Type B pancreatic cell (in vitro differentiated cells): ENCODE measurements at places on chromosomes 4 and X. TPM values are rescaled to one million over a fixed set of nuclear protein-coding genes. Genes with fewer than 3 reads are reported as not detected.
A peak's percentile ranks its signal among the peaks of the same experiment; 100 is the strongest.

GRCh38 chrX:65300104-65300809 is 234.3 kb downstream of the LAS1L start:
- no peak overlapping the region for H3K27ac ChIP-seq
- no peaks in the 10 kb centered on the region for H3K36me3 ChIP-seq
- no peaks in the 10 kb centered on the region for H3K4me1 ChIP-seq
- no peaks in the 10 kb centered on the region for H3K27me3 ChIP-seq
- no peak for DNase-seq

UGT2B11 gene
- 0.56 and 1.2 TPM in 2 replicates for total RNA-seq

- no peak for DNase-seq
- H3K36me3 ChIP-seq, result no peaks in the 10 kb centered on the region
- H3K27me3 ChIP-seq, result no peaks in the 10 kb centered on the region
- no peaks in the 10 kb centered on the region for H3K4me1 ChIP-seq
Observed at GRCh38 chrX:8233091-8233490, 62.0 kb upstream of the VCX2 start.

PSAPL1 gene
- 1.2 and 1.3 TPM in 2 replicates for total RNA-seq

SPATA18 gene
- total RNA-seq, result 17.0 and 40.4 TPM in 2 replicates

DNA sequence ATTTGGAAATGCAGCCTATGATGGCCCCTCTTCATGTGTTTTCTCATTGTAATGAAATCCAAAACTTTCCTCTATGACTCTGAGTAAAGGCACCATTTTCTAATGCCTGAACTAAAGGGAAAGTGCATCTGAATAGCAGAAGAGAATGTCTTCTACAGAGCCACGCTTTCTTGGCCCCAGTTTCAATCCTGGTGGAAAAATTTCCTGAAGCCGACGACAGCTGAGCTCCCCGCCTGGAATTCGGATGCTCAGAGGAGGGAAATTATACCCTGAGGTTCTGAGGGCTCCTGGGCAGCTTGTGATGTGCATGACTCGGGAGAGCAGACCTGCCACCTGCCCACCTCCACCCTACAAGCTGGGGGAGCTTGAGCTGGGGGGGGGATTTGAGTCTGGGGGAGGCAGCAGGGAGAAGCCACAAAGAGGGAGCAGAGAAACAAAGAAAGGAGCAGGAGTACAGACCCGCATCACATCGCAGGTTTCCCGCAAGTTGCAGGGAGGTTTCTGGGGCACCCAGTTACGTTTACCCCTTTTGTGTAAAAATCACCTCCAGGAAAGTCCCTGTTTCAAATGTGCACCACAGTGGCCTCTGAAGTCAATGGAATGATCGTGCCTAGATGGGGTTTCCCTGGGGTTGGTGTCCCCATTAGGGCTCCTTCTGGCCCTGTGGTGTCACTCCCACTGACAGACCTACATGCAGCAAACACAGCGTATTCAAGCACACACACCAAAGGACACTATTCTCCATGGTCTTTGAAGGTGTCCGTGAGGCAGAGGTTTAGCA is 145.6 kb upstream of the RBPJ start:
- H3K4me1 ChIP-seq, result peaks cover 7% of the 10 kb centered on the region
- peaks cover 3% of the 10 kb centered on the region for H3K27me3 ChIP-seq
- no peak for DNase-seq
- H3K36me3 ChIP-seq, result no peaks in the 10 kb centered on the region
- H3K4me3 ChIP-seq, result no peak overlapping the region
- H3K27ac ChIP-seq, result no peak overlapping the region

GRCh38 chr4:10013722-10014121 is 7.6 kb downstream of the SLC2A9 start:
- H3K4me3 ChIP-seq, result no peak overlapping the region
- H3K4me1 ChIP-seq, result peaks cover 11% of the 10 kb centered on the region
- peaks cover 30% of the 10 kb centered on the region for H3K27me3 ChIP-seq
- no peaks in the 10 kb centered on the region for H3K36me3 ChIP-seq

DNA sequence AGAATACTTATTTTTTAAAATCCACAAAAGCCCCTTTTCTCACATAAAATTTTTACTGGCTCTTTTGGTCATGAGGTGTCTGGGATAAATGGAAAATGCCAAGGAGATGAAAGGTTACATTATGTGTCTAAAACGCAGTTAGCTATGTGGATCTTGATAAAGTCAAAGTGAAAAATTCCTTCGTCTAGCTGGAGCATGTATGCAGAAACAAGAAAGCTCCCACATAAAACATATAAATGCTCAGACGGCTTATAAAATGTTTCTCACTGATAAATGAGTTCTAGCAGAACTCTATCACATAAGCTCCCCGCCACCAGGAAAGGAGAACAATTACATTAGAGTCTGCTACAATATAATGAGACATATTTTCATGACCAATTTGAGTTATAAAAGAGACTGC is 83.8 kb downstream of the TBC1D9 start:
- DNase-seq, result no peak
- H3K27me3 ChIP-seq, result no peaks in the 10 kb centered on the region
- H3K36me3 ChIP-seq, result peaks cover 29% of the 10 kb centered on the region
- H3K4me3 ChIP-seq, result no peak overlapping the region
- no peak overlapping the region for H3K27ac ChIP-seq

GRCh38 chrX:24842486-24842885 is 148.8 kb downstream of the POLA1 start:
- H3K27ac ChIP-seq, result no peak overlapping the region
- H3K4me3 ChIP-seq, result no peak overlapping the region
- DNase-seq, result no peak
- peaks cover 9% of the 10 kb centered on the region for H3K36me3 ChIP-seq
- H3K27me3 ChIP-seq, result no peaks in the 10 kb centered on the region

- no peak overlapping the region for H3K27ac ChIP-seq
- H3K27me3 ChIP-seq, result no peaks in the 10 kb centered on the region
- H3K4me1 ChIP-seq, result peaks cover 27% of the 10 kb centered on the region
- H3K36me3 ChIP-seq, result peaks cover 22% of the 10 kb centered on the region
Observed at GRCh38 chr4:99029852-99030251, 34.3 kb downstream of the METAP1 start.

DNA sequence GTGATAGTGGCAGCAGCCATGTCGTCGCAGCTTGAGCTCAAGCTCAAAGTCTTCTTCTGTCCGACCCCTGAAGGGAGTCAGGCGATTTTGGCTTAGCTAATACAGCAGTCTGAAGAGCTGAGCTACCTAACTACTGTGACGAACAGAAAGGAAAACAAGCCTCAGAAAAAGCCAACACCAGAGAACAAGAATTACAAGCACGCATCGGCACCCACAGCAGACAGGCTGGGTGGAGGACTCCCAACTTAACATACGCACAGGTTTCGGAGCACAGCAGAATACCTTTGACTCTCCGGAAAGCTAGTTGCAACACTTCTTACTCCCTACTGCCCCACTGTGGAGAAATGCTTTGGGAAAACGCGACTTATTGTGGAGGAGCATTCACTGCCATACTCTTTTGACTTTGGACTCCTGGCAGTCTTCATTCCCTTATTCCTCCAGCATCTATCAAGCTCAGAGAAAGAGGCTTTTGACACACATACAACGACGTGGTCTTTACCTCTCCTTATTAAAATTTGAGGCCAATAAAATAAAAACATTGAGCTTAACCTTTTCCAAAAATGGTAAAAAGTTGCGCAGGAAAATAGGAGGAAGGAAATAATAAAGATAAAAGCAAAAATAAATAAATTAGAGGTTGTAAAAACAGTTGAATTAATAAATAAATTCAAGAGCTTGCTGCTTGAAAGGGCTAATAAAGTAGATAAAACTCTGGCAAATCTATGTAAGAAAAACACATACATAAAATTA is 41.3 kb upstream of the GPC3 start:
- peaks cover 9% of the 10 kb centered on the region for H3K4me1 ChIP-seq
- no peak for DNase-seq
- peak overlapping the region; percentile 79 for H3K4me3 ChIP-seq
- peaks cover 3% of the 10 kb centered on the region for H3K27me3 ChIP-seq
- H3K27ac ChIP-seq, result peak overlapping the region; percentile 80
- H3K36me3 ChIP-seq, result no peaks in the 10 kb centered on the region

GRCh38 chr4:112492321-112492720 is 23.7 kb downstream of the NEUROG2 start:
- H3K4me1 ChIP-seq, result no peaks in the 10 kb centered on the region
- no peak overlapping the region for H3K27ac ChIP-seq
- H3K4me3 ChIP-seq, result no peak overlapping the region
- H3K36me3 ChIP-seq, result no peaks in the 10 kb centered on the region
- H3K27me3 ChIP-seq, result peaks cover 11% of the 10 kb centered on the region
- no peak for DNase-seq

RHOXF2B gene
- not detected in 2 replicates for total RNA-seq

- H3K36me3 ChIP-seq, result no peaks in the 10 kb centered on the region
- H3K27me3 ChIP-seq, result peaks cover 3% of the 10 kb centered on the region
- H3K4me3 ChIP-seq, result no peak overlapping the region
- no peak for DNase-seq
- peaks cover 14% of the 10 kb centered on the region for H3K4me1 ChIP-seq
Observed at GRCh38 chr4:86564795-86565194, 29.3 kb upstream of the PTPN13 start.

DNA sequence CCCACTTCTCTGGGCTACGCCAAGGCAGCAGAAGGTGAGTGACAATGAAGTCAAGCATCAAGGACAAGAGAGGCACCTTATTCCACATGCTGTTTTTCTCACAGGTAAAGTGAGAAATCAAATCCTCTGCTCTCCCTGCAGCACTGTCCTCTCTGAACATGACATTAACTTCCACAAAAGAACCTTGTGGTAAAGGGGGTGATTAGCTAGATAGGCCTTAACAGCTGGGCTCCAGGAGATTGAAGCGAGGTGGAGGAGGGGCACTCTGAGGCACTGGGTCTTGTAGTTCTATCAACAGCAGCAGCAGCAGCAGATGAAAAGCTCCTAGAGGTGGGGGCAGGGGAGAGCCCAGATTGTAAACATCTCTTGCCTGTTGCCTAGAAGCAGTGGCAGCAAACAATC is 96.8 kb upstream of the CXXC4 start:
- H3K27ac ChIP-seq, result peak overlapping the region; percentile 65
- H3K4me1 ChIP-seq, result peaks cover 20% of the 10 kb centered on the region
- no peak for DNase-seq
- no peaks in the 10 kb centered on the region for H3K27me3 ChIP-seq
- no peaks in the 10 kb centered on the region for H3K36me3 ChIP-seq
- peak overlapping the region; percentile 58 for H3K4me3 ChIP-seq

- no peak for DNase-seq
- peaks cover 8% of the 10 kb centered on the region for H3K4me1 ChIP-seq
- no peak overlapping the region for H3K27ac ChIP-seq
- H3K36me3 ChIP-seq, result no peaks in the 10 kb centered on the region
Observed at GRCh38 chrX:10600479-10600878, 19.9 kb downstream of the MID1 start.

DNA sequence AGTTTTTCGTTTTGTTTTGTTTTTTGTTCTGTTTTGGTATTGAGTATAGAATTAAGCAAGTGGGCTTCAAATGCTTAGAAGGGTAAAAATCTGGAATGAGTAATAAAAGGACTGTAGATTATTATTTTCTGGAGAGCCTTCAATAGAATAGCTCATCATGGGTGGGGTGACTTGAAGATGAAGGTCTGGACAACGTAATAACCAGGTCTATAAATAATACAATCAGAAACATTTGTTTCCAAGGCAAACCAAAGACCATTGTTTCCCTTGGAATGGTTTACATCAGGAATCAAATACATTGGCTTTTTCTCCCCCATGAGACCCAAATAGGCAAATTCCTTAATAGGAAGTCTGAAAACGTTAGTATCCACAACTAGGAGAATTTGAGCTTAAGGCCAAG is 721.6 kb downstream of the RPA4 start:
- no peak overlapping the region for H3K27ac ChIP-seq
- H3K36me3 ChIP-seq, result peaks cover 16% of the 10 kb centered on the region
- no peaks in the 10 kb centered on the region for H3K27me3 ChIP-seq
- no peak overlapping the region for H3K4me3 ChIP-seq
- peaks cover 5% of the 10 kb centered on the region for H3K4me1 ChIP-seq

GRCh38 chrX:118216087-118216486 is 99.5 kb upstream of the KLHL13 start:
- no peak overlapping the region for H3K4me3 ChIP-seq
- DNase-seq, result no peak
- no peaks in the 10 kb centered on the region for H3K27me3 ChIP-seq
- no peak overlapping the region for H3K27ac ChIP-seq
- no peaks in the 10 kb centered on the region for H3K36me3 ChIP-seq

DNA sequence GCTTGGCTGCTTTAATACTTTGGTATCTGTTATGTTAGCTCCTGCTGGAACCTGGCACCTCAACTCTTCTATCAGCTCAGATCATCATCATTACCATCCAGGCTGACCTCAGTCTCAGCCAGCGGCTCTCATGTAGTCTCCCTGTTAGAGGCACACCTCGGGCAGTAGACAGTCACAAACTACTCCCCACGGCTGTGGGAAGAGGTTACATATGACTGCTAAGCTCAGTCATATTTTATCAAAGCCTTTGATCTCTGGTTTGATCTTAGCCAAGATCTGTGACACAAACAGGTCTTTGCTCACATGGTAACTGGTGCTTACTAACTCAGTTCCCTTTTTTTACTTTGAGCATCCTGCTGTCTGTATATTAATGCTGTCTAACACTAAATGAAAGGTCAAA is 384.9 kb downstream of the CENPC start:
- H3K36me3 ChIP-seq, result no peaks in the 10 kb centered on the region
- no peaks in the 10 kb centered on the region for H3K27me3 ChIP-seq
- peaks cover 11% of the 10 kb centered on the region for H3K4me1 ChIP-seq
- DNase-seq, result no peak

HTRA3 gene
- total RNA-seq, result 0.52 and 4.4 TPM in 2 replicates

GRCh38 chrX:78375894-78376293 is 48.5 kb upstream of the CYSLTR1 start:
- no peaks in the 10 kb centered on the region for H3K4me1 ChIP-seq
- H3K4me3 ChIP-seq, result no peak overlapping the region
- no peak overlapping the region for H3K27ac ChIP-seq
- no peak for DNase-seq
- no peaks in the 10 kb centered on the region for H3K27me3 ChIP-seq

DNA sequence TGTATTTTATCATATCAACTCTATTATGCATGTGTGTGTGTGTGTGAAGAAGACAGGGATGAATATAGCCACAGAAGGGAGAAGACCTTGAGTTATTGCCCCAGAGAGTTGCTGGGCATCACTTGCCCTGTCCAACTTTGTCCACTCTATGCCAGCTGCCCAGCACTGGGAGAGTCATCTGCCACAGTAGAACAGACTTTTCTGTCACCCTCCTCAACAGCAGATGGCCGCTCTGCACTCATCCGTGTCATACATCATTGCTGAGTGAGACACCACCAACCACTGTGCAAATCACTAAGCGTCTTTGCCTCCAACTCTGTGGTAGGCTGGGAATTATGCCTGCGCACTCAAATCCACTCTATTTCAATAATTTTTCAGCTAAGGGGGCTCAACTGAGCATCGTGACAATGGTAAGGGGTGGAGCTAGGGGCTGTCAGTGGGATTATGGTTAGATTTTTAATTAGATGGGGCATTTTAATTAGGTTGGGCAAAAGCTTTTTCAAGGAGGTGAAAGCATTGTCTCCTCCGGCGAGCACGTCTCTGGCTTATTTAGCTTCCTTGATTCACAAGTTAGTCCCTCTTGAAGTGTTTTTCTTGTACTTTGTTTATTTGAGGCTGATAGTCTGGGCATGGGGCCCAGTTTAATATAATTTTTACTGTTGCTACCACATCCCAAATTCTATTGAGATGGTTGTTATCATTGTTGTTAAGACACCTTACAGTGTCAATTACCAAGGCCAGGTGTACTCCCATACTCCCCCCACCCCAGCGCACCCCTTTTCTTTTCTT is 100.1 kb upstream of the KLF3 start:
- H3K4me3 ChIP-seq, result no peak overlapping the region
- H3K36me3 ChIP-seq, result no peaks in the 10 kb centered on the region
- H3K27me3 ChIP-seq, result no peaks in the 10 kb centered on the region

- no peaks in the 10 kb centered on the region for H3K36me3 ChIP-seq
- peak overlapping the region; percentile 90 for H3K4me3 ChIP-seq
- peak overlapping the region; percentile 92 for H3K27ac ChIP-seq
- peaks cover 28% of the 10 kb centered on the region for H3K27me3 ChIP-seq
- peaks cover 18% of the 10 kb centered on the region for H3K4me1 ChIP-seq
Observed at GRCh38 chr4:81472281-81473182, 825 bp upstream of the RASGEF1B start.
